ENCODE measurements at places on chromosomes 4 and X.
A peak's percentile ranks its signal among the peaks of the same experiment; 100 is the strongest.

DNA sequence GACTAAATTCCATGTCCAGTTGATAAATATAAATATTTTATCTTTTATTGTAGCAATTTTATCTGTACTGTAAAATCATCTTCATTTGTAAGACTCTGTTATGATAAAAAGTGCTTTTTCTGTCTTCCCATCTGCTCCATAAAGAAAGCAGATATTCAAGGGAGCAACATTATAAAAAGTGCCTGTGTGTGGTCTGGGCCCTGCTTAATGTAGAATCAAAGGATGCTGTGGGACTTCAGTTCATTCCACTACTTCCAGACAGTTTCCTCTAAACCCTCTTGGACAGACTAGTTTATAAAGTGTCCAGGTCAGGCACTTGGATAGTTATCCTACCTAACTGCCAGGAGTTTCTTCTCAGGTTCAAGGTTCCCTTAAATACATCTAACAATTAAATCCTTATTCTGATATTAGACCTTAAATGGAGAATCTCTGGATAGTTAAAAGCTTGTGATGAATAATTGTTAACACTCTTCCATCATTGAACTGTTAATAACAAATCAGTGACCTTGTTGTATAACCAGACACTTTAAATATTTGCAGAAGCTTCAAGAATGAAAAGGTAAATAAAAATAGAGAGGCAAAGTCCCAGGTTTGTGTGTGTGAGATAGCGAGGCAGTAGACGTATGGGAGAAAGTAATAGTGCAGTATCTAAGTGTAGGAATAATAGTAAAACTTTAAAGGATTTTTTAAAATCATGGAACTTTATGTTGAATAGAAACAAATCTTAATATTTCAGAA lies 237.5 kb upstream of the CTSO start:
- no peak for DNase-seq

DNA sequence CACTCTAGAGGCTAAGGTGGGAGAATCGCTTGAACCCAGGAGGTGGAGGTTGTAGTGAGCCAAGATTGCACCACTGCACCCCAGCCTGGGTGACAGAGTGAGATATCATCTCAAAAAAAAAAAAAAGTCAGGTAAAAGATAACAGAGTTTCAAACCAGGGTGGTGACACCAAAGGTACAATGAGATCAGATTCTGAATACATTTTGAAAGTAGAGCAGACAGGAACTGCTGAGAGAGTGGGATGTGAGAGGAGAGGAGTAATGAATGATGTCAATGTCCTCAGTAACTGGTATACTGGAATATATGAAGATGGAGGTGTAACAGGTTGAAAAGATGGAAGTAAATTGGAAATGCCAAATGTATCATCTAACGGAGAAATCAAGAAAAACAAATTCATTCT lies 135.6 kb downstream of the CAMK2D start:
- no peak for DNase-seq

DNA sequence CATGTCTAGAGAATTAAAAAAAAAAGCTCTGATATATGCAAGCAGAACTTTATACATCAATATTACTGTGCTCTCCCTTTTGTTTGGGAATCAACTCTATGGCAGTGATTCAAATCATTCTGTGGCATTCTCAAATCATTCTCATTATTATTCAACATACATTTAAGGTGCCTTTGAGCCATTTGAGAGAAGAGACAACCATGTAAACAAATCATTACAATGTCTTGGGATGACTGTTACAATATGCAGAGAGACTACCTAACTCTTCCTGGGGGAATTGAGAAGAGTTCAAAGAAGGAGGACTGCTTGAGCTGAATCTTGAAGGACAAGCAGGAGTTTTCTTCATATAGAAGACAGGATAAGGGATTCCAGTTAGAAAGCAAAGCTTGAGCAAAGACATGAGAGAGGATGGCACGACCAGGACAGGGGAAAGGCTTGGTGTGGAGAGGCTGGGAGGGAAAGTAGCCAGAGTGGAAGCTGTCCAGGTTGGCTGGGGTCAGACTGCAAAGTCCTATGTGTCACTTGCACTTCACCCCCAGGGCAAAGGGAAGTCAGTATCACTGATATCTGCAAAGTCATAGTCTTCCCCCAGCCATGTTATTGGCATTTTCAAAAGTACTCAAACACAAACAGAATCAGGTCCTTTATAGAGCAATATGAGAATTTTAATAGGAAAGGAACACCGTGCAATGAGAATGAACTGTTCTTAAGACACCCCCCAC lies 9.0 kb downstream of the SEC24D start:
- no peak for DNase-seq

- no peak for DNase-seq
These were observed 7.8 kb downstream of the DIAPH2 start for GRCh38 chrX:96692454-96692853.

GRCh38 chr4:73434311-73434710 lies 1.7 kb upstream of the AFP start:
- DNase-seq, result no peak

GRCh38 chr4:103887191-103887590 lies 167.4 kb upstream of the TACR3 start:
- no peak for DNase-seq

DNA sequence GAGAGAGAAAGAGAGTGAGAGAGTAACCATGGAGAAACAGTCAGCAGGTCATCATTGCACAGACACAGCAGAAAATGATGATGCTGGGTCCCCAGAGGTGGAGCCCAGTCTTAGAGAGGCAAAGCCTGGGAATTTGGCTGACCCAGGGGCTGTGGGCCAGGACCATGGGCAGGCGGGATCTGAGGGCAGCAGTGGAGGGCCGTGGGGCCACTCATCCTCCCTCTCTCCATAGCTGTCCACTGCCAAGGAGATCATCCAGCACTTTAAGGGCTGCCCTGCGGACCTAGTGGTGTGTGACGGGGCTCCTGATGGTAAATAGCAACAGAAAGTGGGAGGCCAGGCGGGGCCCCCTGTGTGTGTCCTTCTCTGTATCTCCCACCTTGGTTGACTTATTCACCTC lies 2.8 kb downstream of the FTSJ1 start:
- DNase-seq, result no peak

GRCh38 chrX:70998411-70999027 lies 67.6 kb upstream of the SLC7A3 start:
- DNase-seq, result peak; percentile 0

Measured in effector CD8-positive, alpha-beta T cell (primary cell).